ENCODE measurements at places on chromosomes 1 and 21. TPM values are rescaled to one million over a fixed set of nuclear protein-coding genes. Genes with fewer than 3 reads are reported as not detected.

DNA sequence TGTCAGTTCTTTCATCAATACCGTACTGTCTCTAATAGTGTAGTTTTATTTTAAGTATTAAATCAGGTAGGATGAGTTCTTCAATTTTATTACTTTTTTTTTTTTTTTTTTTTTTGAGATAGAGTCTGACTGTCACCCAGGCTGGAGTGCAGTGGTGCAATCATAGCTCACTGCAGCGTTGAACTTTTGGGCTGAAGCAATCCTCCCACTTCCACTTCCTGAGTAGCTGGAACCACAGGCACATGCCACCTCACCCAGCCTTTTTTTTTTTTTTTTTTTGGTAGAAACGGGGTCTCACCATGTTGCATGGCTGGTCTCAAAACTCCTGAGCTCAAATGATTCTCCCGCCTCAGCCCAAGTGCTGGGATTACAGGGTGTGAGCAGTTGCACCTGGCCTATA, 44.3 kb downstream of the INAVA start:
- peaks cover 10% of the 10 kb centered on the region for H3K4me1 ChIP-seq
- no peaks in the 10 kb centered on the region for H3K36me3 ChIP-seq
- DNase-seq: peak; percentile 68
- no peak overlapping the region for H3K27ac ChIP-seq
- no peaks in the 10 kb centered on the region for H3K27me3 ChIP-seq

GRCh38 chr21:44601596-44602462, 1.4 kb downstream of the KRTAP10-7 start:
- no peaks in the 10 kb centered on the region for H3K4me1 ChIP-seq
- no peaks in the 10 kb centered on the region for H3K36me3 ChIP-seq
- no peaks in the 10 kb centered on the region for H3K27me3 ChIP-seq
- H3K27ac ChIP-seq: no peak overlapping the region
- DNase-seq: no peak

- H3K4me1 ChIP-seq: no peaks in the 10 kb centered on the region
- H3K27me3 ChIP-seq: no peaks in the 10 kb centered on the region
- DNase-seq: peak; percentile 40
- H3K4me3 ChIP-seq: no peak overlapping the region
Observed at GRCh38 chr1:29033829-29034466, 89.8 kb downstream of the TMEM200B start.

DNA sequence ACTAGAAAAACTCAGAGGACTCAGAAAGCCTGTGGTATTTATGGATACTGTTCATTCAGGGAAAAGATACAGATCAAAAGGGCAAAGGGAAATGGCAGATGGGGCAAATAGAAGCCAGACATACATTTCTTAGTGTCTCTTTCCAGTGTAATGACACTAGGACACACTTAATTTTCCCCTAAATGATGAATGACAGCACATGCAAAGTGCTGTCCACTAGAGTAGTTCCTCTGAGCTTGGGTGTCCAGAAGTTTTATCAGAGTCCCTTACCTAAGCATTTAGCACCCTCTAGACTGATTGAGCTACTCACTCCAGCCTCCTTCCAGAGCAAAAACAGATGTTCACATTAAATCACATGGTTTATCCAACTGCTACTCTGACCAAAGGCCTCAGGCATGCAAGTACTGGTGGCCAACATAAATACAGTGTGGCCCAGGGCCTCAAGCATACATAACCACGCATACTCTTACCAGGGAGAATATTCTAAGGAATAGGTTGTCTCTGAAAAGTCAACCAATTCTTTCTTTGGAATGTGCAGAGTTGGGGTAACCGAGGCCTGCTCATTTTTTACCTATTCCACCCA, 166.9 kb downstream of the NCAM2 start:
- peaks cover 8% of the 10 kb centered on the region for H3K4me1 ChIP-seq
- no peak for DNase-seq
- H3K27ac ChIP-seq: no peak overlapping the region
- H3K36me3 ChIP-seq: no peaks in the 10 kb centered on the region
- H3K4me3 ChIP-seq: no peak overlapping the region

Gene GIPC2
- polyA plus RNA-seq: not detected

All from CD14-positive monocyte (primary cell).